ENCODE measurements at places on chromosomes 5 and 9.
A peak's percentile ranks its signal among the peaks of the same experiment; 100 is the strongest.

DNA sequence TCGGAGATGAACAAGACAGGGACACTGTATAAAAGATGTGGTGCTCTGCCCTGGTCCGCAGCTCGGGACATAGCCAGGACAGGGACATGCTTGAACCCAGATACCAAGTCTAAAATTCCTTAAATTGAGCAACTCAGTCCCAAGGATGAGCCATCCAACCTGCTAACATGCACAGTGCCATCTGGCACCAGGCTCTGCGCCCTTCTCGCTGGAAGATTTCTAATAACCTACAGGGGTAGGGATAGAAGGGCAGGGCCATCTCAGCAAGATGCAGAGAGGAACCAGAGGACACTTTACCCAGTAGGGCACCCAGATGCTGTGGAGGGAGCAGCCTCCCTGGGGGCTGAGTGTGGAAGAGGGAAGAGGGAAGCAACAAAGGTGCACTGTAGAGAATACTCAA lies 60.1 kb downstream of the SEMA4D start:
- no peak for ATAC-seq

DNA sequence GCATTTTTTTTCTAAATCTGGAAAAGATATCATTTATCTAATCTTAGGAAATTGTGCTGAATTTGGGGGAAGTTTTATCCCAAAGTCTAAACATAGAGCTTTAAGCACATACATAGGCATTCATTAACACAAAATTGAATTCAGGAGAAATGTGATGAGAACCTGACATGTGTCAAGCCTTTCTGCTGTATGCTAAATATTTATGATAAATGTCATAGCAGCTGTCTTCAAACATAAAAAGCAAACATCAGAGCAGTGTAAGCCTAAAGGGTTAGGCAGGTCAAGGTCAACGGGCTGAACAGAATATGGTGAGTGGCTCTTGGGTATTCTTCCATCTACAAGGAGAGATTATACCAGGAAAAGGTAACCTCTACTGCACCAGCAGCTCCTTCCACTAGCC lies 737.2 kb upstream of the ZNF608 start:
- no peak for ATAC-seq

DNA sequence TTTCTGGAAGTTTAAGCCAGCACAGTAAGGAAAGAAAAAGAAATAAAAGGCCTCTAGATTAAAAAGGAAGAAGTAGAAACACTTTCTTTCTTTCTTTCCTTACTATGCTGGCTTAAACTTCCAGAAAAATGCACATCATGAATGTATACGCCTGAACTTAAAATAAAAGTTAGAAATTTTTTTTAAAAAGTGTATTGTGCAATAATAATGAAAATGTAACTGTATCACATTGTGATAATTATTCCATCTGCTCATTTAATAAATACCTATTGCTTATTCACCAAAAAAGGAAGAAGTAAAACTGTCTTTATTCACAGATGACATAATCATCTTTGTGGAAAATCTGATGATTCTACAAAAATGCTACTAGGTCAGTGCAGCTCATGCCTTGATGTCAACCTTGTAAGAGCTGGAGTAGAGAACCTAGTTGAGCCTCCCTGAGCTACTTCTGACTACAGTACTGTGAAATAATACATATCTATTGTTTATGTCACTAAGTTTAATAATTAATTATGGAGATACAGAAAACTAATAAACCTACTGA lies 49.4 kb downstream of the MCTP1 start:
- no peak for ATAC-seq

- ATAC-seq: peak; percentile 61
Observed at GRCh38 chr9:126499005-126499910, 114.5 kb upstream of the LMX1B start.

DNA sequence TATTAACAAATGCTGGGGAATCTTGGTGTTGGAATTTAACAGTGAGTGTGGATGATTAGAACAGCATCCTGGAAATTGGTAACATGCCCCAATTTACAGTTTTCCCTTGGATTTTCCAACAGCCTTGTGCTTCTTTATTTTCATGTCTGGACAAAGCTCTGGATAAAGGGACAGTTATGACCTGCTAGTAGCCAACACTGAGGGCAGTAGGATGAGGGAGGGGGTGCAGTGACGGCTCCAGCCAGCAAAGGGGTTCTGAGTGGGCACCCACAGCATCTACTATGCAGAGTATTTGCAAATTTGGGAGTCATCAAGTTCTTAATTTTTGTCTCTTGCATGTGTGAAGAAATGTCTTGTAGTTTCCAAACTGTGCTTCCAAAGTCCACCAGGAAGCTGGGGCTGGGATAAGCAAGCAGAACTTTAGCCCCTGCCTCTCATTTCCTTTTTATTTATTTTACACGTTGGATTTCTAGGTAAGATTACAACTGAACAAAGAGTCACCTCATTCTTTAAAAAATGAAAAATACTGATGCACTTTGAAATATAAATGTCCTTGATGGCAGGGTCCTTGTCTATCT lies 63.0 kb upstream of the SELENOP start:
- ATAC-seq: no peak

DNA sequence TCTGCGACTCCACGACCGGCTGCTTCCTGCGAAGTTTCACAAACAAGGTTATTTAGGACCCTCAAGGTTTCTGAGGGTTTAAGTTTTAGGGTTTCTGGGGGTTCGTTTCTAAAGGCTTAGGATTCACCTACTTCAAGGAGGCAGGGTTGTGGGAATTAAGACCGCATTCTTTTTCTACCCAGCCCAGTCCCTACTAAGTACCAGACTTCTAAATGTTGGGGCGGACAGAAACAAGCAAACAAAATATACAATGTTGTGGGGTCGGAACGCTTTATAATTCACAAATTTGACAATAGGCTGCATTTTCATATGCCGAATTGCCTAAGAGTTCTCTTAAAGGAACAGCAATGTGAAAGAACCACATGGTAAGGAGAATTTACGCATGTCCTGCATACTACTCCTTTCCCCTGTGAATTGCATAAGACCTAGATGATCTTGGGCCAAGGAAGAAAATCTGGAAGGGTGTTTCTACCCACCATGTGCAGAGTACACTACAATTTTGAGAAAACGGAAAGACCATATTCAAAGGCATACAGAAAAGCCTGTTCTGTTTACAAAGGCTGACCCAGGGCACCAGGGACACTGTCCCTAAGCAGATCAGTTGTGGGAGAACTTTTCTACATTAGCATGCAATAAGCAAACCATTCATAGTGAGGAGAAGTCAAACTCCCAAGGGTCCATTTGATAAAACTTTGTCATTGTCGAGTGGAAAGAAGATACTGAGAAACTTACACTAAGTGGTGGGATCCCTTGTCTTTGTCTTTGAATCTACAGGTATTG lies 457.3 kb downstream of the RAB3C start:
- ATAC-seq: no peak

DNA sequence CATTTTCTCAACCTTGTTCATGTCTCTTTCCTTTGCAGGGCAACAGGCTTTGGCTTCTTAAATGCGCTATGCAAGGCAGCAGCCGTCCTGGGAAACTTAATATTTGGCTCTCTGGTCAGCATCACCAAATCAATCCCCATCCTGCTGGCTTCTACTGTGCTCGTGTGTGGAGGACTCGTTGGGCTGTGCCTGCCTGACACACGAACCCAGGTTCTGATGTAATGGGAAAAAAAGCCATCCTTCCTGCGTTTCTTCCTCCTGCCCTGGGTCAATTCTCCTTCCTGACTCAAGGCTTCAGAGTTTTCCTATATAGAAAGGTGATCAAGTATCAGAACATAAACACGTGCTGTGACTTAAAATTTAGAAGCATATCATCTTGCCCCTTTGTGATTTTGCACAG lies 77.8 kb upstream of the IQGAP2 start:
- ATAC-seq: no peak

All from esophagus mucosa (tissue), 1 donor.